Stimulated activated CD8-positive, alpha-beta memory T cell treated with anti-CD3 and anti-CD28 coated beads, Interleukin-4, amount 100 ng/mL, for 4 hours (primary cell): ENCODE measurements at places on chromosomes 4 and X.

GRCh38 chrX:41935832-41936231 lies 12.5 kb upstream of the CASK start:
- DNase-seq = no peak

DNA sequence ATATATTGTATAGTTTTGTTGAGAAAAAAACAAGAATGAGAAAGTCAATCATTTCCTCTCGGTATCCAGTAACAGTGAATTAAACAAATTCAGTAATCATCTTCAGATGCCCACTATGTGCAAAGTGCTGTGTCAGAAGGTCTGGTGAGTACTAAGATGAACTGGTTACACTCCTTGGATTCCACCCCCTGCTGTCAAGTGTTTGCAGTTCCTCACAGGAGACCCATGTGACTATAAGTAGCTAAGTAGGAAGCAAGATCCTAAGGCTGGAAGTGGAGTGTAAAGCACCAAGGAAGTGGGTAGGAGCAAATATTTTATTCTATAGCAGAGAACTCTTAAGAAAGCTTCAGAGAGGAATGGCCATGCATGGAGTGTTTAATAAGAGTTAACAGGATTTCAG lies 73.6 kb downstream of the SNX25 start:
- no peak for DNase-seq

DNA sequence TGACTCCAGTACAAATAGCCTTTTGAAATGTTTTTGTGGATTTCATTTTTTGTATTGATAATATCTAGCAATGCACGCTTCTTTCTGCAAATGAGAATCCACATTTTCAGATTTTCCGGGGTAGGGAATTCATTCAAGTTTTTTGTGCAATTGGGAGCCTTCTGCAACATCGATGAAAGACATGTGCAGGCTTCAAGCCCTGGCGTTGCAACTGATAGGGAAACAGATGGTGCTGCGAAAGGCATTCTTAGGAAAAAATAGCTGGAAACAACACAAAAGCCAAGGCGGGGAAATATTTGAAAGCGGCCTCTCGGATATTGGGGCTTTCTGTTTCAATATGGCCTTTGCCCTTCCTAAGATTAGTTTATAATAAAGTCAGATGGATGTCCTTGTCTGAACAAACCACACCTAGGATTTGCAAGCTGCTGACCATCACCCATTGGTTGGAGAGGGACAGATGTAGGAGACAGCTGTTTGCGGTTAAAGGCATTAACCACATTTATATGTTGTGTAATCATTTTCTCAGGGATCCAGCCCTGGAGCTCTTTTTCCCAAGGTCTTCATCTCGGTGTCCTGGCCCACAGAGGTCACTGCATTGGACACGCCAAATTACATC lies 136.5 kb downstream of the PRKX start:
- no peak for DNase-seq

DNA sequence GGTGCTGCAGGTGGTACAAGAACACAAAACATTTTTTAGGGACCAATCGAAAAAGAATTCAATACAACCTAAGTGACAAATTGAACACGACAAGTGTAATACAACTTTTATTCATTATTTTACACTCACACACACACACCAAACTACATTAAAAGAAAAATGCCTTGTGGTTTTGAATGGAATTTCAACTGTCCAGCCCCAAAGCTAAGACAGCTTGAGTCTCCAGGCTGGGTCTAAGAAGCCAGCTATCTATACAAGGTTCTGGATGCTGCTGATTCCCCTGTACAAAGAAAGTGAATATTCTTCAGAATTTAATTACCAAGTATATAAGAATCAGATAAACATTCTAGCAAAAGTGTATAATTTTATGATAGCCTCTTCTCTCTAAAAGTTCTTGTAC lies 118.2 kb downstream of the PPP3CA start:
- no peak for DNase-seq

DNA sequence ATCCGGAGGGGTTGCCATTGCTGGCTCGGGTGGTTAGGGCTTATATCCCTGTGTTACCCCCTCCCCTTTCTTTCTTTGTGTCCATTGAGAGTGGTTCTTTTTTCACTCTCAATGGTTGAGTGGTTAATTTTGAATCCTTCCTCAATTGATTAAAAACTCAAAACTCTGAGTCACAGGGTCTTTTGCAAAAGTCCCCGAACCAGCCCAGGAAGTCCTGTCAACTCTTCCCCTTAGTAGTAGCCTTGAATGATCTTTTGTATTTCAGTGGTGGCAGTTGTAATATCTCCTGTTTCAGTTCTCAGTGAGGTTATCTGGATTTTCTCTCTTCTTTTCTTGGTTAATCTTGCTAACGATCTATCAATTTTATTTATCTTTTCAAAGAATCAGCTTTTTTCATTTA lies 170.0 kb upstream of the GYPA start:
- DNase-seq = no peak

GRCh38 chrX:150293311-150294013 lies 69.7 kb upstream of the MAMLD1 start:
- no peak for DNase-seq
